Esophagus squamous epithelium (tissue), 5 donors: ENCODE measurements at places on chromosomes 12 and 14.

- no peak for DNase-seq
Observed at GRCh38 chr14:49367696-49368095, 218.5 kb downstream of the RPS29 start.

DNA sequence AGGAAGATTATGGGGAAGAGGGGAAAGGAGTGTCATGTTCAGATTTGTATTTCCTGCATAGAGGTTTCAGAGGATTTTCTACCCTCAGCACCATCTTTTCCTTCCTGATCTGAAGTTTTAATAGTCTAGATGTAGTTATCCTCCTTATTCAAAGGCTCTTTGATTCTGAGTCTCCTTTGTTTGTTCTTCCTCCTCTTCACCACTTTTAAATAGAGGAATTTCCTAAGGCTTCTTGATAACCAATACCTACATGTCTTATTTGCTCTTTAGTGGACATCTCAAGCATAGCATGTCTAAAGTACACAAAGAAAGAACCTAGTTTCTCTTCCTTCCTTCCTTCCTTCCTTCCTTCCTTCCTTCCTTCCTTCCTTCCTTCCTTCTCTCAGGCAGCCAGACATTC lies 8.3 kb downstream of the MGAT4C start:
- no peak for DNase-seq

GRCh38 chr12:86801439-86801838 lies 545.2 kb upstream of the MGAT4C start:
- DNase-seq, result no peak

- no peak for DNase-seq
Observed at GRCh38 chr14:59424341-59425071, 40.7 kb downstream of the GPR135 start.

- DNase-seq, result no peak
Observed at GRCh38 chr12:124170760-124171159, 124.1 kb upstream of the RFLNA start.

GRCh38 chr12:29710104-29710503 lies 73.6 kb downstream of the TMTC1 start:
- no peak for DNase-seq

DNA sequence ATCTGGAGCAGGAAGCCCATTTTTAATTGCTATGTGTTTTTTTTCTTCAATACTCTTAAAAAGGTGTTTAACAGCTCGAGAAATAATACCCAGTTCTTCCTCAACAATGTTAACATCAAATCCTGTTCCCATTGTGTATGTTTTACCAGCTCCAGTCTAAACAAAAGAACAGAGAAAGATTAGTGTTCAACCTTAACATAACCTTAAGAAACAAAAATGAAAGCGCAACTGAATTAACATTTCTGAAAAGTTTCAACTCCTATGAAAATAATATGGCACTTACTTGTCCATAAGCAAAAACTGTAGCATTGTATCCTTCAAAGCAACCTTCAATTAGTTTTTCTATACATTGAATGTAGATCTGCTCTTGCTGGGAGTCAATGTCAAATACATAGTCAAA lies 73.2 kb downstream of the KIF21A start:
- no peak for DNase-seq

DNA sequence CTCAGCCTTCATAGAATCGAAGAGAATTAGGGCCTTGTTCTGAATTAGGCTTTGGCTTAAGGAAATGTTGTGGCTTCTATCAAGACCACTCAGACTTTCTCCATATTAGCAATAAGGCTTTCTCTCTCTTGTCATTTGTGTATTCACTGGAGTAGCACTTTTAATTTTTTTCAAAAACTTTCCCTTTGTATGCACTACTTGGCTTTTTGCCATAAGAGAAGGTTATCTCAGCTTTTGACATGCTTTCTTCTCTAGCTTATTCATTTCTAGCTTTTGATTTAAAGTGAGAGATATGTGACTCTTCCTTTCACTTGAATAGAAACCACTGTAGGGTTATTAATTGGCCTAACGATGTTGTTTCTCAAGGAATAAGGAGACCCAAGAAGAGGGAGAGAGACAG lies 244.2 kb downstream of the GPHN start:
- DNase-seq, result no peak

- DNase-seq, result no peak
Observed at GRCh38 chr14:103819503-103820307, 27.7 kb downstream of the PPP1R13B start.

DNA sequence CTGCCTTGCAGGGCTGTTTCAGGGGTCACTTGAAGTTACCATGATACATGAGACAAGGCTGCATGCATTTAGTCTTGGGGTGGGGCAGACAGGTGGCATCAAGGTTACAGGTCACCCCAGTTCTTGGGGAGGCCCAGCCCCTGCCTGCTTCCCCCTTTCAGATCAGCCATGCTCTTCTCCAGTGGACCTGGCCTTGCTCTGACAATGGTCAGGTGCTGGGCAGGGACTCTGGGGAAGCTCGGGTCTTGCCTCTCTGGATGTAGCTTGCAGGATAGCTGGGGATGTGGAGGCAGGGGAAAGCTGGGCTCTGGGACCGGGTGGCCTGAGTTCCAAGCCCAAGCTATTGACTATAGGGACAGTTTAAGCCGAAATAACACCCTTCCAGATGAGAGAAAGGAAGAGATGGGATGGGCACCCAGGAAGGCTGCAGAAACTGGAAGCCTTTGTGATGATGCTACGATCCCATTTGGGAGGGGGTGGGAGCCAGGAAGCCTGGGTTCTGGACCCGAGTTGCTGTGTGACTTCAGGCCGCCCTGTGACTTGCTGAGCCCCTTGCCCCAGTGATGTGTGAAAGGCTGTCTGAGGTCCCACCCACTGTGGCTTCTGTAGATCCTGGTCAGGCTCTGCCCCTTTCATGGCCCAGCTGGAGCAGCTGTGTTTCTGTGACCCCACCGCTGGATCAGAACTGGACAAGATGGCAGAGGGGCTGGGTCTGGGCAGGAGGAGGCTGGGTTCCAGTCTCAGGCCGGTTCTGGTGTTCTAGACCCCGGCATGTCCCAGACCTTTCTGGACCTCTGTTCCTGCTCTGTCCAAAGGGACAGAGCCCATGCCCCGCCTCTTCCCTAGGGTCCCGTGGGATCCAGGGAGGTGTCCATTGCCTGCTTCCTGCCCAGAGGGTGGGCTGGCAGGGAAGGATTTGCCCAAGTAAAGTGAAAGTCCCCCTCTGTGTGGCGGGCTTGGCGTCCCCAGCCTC lies 2.1 kb downstream of the TNFAIP2 start:
- DNase-seq, result no peak

- DNase-seq, result no peak
Observed at GRCh38 chr14:61996753-61997152, 234.5 kb downstream of the SNAPC1 start.
